ENCODE measurements at places on chromosomes 13 and 19. TPM values are rescaled to one million over a fixed set of nuclear protein-coding genes. Genes with fewer than 3 reads are reported as not detected.

The CD37 gene
- polyA plus RNA-seq = 53.3 TPM

The CLEC17A gene
- polyA plus RNA-seq = 0.07 TPM

The NTF4 gene
- 3.1 TPM for polyA plus RNA-seq

The LIM2 gene
- 0.18 TPM for polyA plus RNA-seq

The MCEMP1 gene
- polyA plus RNA-seq = not detected

The RYR1 gene
- 9.6 TPM for polyA plus RNA-seq

The VAV1 gene
- polyA plus RNA-seq = 1.5 TPM

The ZNF69 gene
- 32.2 TPM for polyA plus RNA-seq

The TRPM4 gene
- 29.4 TPM for polyA plus RNA-seq

The RTBDN gene
- 0.07 TPM for polyA plus RNA-seq

The AXL gene
- polyA plus RNA-seq = 35.4 TPM

The TNFRSF19 gene
- polyA plus RNA-seq = 60.8 TPM

The BCAM gene
- polyA plus RNA-seq = 461 TPM

The SLC6A16 gene
- 5.3 TPM for polyA plus RNA-seq

DNA sequence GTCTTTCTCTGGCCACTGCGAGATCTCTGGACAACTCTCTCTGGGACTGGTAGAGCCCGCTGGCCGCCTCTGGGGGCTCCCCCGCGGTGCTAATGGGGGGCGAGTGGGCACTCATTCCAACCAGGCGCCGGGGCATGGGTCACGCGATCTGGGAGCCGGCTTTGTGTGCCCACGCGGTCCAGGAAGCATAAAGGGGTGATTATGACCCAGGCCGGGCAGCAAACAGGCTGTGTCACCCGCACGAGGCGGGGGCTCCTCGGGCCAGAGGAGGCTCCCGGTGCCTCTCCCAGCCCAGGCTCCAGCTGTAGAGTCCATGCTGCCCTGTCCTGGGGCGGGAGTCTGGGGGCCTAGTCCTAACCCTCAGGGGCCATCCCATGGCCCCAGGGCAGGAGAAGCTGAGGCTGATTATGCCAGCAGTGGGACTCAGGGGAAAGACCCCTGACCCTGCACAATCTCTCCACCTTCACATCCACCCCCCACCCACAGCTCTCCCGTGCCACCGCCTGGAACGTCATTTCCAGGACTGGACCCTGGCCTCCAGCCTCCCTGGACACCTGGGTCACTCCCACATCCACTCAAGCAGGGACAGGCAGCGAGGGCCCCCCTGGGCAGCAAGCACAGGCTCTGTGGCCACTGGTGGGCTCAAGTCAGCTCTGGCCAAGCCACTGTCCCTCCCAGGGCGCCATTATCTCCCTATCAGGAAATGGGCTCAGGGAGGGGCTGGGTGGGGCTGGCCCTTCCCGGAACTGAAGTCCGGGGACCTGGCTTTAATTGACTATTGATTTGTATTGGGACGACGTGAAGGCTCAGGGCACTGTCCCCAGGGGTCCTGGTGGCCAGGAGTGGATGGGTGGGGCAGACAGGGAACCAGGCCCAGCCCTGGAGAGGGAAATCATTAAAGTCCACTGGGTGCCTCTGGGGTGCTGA lies 50.0 kb downstream of the PTPRS start:
- DNase-seq = no peak

- no peak for DNase-seq
Measured at GRCh38 chr13:98917116-98917515, 60.7 kb downstream of the DOCK9 start.

- DNase-seq = no peak
Measured at GRCh38 chr13:20513466-20513995, 12.1 kb downstream of the CRYL1 start.

DNA sequence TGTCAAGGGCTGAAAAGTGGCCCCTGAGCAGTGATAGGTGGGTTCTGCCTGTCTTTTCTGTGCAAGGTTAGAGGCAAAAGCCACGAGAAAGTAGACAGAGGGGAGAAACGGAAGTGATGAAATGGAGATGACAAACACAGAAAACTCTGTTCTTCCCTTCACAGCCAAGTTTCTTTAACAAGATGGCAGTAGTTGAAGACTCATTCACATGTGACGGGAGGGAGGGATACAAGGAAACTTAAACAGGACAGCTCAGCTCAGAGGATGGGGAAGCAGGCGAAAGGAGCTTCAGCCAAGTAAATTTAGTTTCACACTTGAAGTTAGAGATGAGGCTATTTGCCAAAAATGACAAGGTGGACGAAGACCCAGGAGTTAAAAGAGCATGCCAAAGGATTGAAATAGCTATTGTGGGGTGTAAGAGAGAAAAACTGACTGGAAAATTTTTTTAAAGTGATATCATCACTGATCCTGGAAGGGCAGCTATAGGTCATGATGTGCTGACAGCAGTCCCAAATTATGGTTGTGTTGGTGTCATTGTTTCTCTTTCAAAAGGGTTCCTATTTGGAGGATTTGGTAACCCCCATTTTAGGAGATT lies 347.9 kb downstream of the EFNB2 start:
- no peak for DNase-seq

DNA sequence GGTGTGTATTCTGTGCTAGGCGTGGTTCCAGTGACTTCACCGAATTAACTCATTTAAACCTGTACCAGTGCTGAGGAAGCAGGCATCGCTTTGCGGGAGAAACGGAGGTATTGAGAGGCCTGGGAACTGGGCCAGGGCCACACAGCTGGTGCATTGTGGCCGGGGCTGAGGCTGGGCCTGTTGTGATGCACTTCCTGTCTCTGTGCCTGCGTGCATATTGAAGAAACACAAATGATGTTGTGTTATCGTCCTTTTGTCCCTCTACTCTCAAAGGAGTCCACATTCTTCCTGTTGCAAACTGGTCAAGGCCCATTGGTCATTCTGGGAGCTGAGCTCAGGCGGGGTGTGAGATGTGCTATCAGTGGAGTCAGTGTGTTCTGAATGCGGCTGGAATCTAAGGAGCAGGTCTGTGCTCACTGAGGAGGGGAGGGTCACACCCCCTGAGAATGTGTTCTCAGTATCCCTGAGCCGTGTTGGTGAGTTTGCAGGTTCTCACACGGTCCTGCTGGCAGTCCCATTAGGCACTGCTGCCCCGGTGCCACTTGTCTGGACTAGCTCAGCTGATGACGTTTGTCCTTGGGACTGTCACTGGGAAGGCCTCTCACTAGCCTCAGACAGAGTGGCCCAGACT lies 62.1 kb downstream of the ARHGEF7 start:
- DNase-seq = no peak

GRCh38 chr13:40818926-40819325 lies 29.5 kb downstream of the SLC25A15 start:
- no peak for DNase-seq

DNA sequence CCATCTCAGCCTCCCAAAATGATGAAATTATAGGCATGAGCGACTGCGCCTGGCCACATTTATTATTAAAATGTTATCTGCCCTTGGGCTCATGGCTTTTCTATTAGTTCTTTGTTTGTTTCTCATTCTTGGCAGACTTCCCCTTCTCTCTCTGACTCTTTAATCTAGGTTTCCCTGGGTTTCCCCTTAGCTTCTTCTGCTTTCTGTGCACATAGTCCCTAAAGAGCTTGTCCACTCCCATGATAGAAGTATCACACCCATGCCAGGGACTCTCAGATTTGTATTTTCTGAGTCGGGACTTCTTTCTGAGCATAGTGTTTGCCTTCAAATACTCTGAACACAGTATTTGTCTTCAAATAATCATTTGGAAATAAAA lies 38.6 kb upstream of the ITM2B start:
- DNase-seq = no peak

DNA sequence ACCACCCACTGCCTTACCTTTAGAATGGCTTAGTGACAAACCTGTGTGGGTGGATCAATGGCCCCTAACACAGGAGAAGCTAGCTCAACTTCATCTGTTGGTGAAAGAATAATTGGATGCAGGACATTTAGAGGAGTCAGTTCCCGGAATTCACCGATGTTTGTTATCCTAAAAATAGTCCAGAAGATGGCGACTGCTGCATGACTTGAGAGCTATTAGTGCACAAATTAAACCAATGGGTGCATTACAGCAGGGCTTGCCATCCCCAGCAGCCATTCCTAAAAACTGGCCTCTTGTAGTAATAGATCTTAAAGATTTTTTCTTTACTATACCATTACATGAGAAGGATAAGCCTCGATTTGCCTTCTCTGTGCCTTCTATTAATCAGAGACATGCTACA lies 46.8 kb upstream of the ZNF726 start:
- no peak for DNase-seq

DNA sequence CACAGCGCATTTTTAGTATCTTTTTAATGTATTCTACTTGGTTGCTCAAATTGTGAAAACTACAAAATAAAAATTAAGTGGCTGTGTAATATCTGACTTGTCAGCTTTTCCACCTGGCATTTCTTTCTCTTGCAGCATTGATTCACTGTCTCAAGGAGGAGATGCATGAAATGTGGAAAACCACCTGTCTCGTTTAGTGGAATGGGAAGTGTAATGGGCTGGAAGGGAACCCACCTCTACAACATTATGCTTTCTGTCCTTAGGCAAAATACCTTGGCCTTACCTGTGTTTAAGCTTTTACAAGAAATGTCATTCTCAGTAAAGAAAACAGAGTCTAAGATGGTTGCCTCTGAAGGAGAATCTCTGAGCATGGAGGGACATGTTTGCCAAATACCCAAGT lies 67.8 kb downstream of the FAM216B start:
- no peak for DNase-seq

DNA sequence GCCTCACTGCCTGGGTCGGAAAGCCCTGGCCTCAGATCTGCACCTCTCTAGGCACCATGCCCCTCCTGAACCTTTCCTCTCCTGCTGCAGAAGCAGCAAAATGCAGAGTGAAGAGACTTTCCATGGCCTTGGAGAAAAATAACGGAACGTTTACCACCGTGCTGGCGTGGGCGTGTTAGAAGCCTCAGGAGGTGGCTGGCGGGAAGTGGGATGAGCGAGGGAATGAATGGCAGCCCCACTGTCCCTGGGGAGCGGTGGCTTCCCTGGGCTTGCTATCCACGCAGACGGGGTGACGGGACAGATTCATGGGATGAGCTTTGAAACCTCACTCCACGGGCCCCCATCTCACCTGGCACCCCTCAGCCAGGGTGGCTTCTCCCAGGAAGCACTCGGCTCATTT lies 4.3 kb downstream of the TEX29 start:
- DNase-seq = no peak

DNA sequence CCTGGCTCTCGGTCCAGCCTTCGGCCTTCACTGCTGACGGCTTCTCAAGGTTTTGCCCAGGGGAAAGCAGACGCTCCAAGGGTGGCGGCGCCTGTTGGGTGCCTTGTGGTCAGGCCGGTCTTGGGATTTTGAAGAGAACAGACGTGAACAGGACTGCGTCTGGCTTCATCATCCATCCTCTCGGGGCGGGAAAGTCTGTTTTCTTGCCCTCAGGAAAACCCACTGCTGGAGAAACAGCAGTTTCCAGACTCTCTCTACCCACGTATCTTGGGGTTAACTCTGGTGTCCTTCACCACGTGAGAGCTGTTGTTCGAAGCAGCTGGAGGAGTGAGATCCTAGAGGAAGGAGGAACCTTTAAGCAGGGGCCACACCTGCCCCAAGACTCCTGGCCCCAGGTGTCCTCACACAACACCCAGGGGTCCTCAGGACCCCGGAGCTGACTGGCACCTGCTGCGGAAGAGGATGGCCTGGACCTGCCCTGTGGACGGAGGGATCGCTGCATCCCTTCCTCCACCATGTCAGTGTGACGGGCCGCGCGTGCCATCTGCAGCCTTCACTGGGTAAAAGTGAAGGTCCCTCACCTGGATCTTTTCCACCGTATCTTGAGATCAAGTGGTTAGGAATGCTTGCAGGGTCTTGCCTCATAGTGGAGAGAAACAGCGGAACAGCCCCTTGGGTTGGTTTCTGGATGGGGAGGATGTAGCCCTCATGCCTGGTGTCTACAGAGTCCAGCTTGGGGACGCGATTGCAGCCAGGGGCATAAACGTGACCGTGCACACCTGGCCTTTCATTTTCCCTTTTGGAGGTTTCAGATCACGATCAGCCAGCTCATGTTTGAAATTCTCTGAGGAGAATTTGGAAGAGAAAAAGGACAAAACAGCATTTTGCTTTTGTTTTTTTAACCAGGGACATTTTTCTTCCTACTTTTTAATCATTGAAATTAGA lies 69.5 kb upstream of the MCF2L start:
- DNase-seq = no peak

- no peak for DNase-seq
Measured at GRCh38 chr19:32819419-32820400, 49.9 kb downstream of the SLC7A9 start.

DNA sequence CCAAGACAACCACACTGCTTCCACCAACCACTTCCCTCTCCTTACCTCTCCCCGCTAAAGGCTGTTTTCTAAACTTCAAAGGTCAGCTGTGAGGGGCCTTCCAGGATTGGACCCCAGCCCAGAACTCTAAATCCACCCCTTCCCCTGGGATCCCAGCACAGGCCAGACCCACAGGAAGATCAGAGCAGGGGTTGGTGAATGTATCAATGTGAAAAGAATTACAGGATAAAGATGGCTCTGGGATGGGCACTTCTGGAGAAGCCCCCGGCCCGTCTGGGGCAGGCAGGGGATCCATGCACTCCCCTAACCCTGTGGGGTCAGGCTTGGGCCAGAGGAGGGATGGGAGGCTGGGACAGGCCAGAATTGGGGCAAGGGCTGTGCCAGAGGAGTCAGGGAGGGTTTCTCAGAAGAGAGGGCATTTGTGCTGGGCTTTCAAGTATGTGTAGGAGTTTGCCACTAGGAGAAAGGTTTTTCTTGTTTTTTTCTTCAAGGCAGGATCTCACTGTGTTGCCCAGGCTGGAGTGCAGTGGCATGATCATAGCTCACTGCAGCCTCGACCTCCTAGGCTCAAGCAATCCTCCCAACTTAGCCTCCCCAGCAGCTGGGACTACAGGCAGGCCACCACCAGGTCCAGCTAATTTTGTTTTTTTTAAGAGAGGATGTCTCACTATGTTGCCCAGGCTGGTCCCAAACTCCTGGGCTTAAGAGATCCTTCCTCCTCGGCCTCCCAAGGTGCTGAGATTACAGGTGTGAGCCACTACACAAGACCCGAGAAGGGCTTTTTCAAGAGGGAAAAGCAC lies 1.0 kb upstream of the MEF2B start:
- no peak for DNase-seq

DNA sequence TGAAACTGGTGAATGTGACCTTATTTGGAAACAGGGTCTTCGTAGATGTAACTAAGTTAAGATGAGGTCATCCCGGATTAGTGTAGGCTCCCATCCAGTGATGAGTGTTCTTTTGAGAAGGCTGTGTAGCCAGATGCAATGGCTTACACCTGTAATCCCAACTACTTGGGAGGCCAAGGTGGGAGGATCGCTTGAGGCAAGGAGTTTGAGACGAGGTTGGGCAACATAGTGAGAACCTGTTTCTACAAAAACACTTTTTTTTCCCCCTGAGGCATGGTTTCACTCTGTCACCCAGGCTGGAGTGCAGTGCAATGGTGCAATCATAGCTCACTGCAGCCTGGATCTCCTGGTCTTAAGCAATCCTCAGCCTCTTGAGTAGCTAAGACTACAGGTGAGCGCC lies 36.4 kb downstream of the FBN3 start:
- no peak for DNase-seq

DNA sequence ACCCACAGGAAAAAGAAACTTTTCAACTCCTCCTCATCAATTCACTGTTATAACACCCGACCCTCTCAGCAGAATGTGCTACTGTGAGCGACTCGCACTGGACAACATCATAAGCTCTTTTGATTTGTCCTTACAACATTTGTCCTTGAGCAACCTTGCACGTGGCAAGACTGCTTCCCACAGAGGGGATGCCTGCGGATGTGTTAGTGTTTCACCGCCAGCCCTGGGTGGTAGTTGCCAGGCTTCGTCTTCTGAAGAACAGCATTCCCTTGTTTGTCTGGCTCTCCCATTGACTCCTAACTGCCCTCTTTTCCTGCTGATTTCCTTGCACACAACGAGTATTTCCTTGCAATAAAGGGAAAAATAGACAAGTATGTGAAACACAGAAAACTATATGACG lies 111.4 kb upstream of the SLC7A1 start:
- no peak for DNase-seq

Data from left kidney (tissue), 8 donors.